Osteocyte (in vitro differentiated cells): ENCODE measurements at places on chromosomes 5 and 9. TPM values are rescaled to one million over a fixed set of nuclear protein-coding genes. Genes with fewer than 3 reads are reported as not detected.

The SLIT3 gene
- 31.8 and 40.2 TPM in 2 replicates for total RNA-seq

- H3K27me3 ChIP-seq: no peaks in the 10 kb centered on the region
- H3K4me1 ChIP-seq: peaks cover 17% of the 10 kb centered on the region
- no peak for DNase-seq
- no peak overlapping the region for H3K4me3 ChIP-seq
- no peak overlapping the region for H3K27ac ChIP-seq
- peaks cover 2% of the 10 kb centered on the region for H3K36me3 ChIP-seq
These were observed 98.6 kb downstream of the FBXW11 start for GRCh38 chr5:171907725-171908343.

DNA sequence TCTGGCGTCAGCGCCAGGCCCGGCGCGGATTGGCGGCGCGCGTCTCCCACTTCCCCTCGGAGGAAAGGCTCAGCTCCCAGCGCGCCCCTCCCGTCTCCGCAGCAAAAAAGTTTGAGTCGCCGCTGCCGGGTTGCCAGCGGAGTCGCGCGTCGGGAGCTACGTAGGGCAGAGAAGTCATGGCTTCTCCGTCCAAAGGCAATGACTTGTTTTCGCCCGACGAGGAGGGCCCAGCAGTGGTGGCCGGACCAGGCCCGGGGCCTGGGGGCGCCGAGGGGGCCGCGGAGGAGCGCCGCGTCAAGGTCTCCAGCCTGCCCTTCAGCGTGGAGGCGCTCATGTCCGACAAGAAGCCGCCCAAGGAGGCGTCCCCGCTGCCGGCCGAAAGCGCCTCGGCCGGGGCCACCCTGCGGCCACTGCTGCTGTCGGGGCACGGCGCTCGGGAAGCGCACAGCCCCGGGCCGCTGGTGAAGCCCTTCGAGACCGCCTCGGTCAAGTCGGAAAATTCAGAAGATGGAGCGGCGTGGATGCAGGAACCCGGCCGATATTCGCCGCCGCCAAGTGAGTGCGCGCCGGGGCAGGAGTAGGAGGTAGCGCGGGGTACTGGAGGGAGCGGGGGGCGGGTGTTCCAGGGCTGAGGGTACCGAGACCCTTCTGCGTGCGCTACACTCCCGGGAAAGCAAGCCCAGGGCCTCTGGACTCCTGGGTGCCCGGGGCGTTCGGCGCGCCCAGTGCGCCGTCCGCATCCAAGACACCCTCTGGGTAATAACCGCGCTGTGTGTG, at the start of gene MSX2:
Gene MSX2, plus strand, starts transcription at position 99 of the 777 bp plus-strand sequence. Its CDS starts 78 bp downstream, at position 177.
- peaks cover 27% of the 10 kb centered on the region for H3K27me3 ChIP-seq
- peaks cover 13% of the 10 kb centered on the region for H3K36me3 ChIP-seq
- H3K4me3 ChIP-seq: peak within 1 kb of the TSS; percentile 81
- DNase-seq: peak; percentile 94
- peak within 1 kb of the TSS; percentile 78 for H3K27ac ChIP-seq

The CBY3 gene
- total RNA-seq: not detected in 2 replicates

DNA sequence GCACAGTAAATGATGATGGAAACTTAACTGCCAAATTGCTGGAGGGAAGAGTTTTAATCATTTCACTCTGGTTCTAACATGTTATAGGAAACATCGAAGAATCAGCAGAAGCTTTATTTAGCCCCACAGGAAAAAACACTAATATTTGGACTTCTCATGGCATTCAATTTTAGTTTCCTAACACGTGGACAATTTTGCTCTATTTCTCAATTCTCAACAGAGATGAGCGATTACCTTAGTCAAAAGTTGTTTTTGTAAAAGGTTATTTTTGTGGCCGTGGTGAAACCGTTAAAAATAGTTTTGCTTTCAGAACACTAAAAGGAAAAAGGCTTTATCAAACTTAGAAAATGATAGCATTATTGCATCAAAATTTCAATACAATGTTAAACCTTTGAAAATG, 235.2 kb downstream of the PLK2 start:
- no peak overlapping the region for H3K27ac ChIP-seq
- no peak overlapping the region for H3K4me3 ChIP-seq
- peaks cover 5% of the 10 kb centered on the region for H3K4me1 ChIP-seq
- no peaks in the 10 kb centered on the region for H3K27me3 ChIP-seq
- no peaks in the 10 kb centered on the region for H3K36me3 ChIP-seq

- no peaks in the 10 kb centered on the region for H3K36me3 ChIP-seq
- H3K27me3 ChIP-seq: peaks cover 39% of the 10 kb centered on the region
- H3K27ac ChIP-seq: no peak overlapping the region
- H3K4me1 ChIP-seq: no peaks in the 10 kb centered on the region
These were observed 69.9 kb downstream of the TRIM32 start for GRCh38 chr9:116757030-116757429.

- no peak overlapping the region for H3K27ac ChIP-seq
- DNase-seq: no peak
- H3K4me1 ChIP-seq: peaks cover 40% of the 10 kb centered on the region
- H3K4me3 ChIP-seq: peak overlapping the region; percentile 65
- no peaks in the 10 kb centered on the region for H3K36me3 ChIP-seq
These were observed 1.0 kb downstream of the PRDM6 start for GRCh38 chr5:123089914-123090660.

The PPP2CA gene
- total RNA-seq: 108 and 117 TPM in 2 replicates

- no peak for DNase-seq
- H3K27me3 ChIP-seq: peaks cover 2% of the 10 kb centered on the region
- no peak overlapping the region for H3K27ac ChIP-seq
- no peaks in the 10 kb centered on the region for H3K36me3 ChIP-seq
These were observed 39.7 kb upstream of the ZNF622 start for GRCh38 chr5:16505140-16505891.

The PITX1 gene
- 0.13 TPM in 1 of 2 replicates, not detected in the other for total RNA-seq

DNA sequence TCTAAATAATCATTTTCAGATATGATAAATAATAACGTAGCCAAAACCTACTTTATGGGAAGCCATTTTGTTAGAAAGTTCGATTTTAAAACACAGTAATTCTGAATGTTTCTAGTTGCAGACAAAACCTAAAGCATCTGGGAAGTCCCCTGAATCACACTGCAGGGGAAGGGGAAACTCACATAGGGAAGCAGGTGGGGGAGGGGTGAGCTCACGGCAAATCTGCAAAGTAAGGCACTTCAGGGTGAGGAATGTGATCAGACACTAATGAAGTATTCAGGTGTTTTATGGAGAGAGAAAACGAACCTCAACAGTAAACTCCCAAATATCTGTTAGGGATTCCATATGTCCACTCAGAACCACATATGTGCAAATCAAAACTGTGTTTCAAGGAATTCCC, 70.7 kb downstream of the EPB41L4A start:
- H3K4me1 ChIP-seq: no peaks in the 10 kb centered on the region
- no peak overlapping the region for H3K4me3 ChIP-seq
- H3K36me3 ChIP-seq: no peaks in the 10 kb centered on the region
- no peak overlapping the region for H3K27ac ChIP-seq

DNA sequence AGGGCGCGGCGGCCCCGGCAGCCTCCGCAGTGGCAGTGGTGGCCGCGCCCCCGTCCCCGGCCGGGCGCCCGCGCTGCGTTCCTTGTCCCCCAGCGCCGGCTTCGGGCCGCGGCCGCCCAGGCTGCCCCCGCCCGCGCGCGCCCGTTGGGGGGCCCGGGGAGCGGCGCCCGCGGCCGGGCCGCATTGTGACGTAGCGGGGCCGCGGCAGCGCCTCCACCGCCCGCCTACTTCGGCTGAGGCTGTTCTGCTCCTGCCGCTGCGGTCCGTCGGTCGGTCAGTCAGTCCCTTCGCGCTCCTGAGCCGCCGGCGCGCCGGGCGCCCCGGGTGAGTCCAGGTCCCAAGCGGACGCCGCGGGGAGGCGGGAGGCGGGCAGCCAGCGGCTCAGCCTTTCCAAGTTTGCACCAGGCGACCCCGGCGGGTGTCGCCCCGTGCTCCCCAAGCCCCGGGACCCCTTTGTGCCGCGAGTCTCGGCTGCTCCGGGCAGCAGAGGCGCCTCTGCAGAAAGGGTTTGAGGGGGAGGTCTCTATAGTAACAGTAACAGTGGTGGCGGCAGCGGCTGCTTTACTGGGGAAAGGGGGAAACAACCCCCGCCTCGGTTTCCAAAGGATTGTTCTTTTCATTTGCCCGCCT, at the start of gene SNCAIP:
Gene SNCAIP, plus strand, starts transcription at position 277 of the 630 bp plus-strand sequence. CDS start 78,898 bp downstream, outside the sequence.
- no peaks in the 10 kb centered on the region for H3K36me3 ChIP-seq
- DNase-seq: no peak
- H3K4me3 ChIP-seq: peak within 1 kb of the TSS; percentile 86
- peaks cover 19% of the 10 kb centered on the region for H3K4me1 ChIP-seq
- H3K27me3 ChIP-seq: peaks cover 31% of the 10 kb centered on the region

DNA sequence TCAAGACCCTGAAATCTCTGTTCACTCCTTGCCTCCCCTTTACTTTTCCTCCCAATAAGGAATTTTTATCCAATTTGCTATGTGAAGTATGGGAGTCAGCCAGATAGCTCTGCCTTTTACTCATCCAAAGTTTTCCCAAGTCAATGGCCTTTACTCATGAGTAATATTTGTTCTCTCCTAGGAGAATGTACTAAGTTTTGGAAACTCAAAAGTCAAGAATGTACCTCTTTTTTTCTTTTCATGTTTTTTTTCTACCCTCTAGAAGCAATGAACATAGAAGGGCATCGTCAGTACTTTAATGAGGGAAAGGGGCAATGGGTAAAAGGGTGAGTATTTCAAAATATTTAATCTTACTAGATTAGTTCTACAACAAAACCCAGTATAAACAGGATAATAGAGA, 140.2 kb upstream of the SGCD start:
- H3K36me3 ChIP-seq: no peaks in the 10 kb centered on the region
- H3K4me1 ChIP-seq: peaks cover 24% of the 10 kb centered on the region
- no peak for DNase-seq

DNA sequence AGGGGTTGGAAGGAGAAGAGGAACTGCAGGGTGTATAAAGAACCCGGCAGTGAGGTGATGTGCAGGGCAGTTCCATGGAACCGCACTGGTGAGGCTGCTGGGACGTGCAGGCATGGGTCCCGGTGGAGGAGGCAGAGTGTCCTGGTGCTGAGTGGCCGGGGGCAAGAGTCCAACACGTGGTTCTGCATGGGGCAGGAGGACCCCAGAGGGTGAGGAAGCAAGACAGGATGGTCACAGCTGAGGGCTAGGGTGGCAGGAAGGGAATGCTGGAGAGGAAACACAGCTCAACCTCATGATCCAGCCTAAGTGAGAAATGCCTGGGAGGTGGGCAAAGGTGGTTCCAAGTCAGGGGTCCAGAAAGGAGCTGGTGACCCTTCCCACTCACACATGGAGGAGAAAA, 87.2 kb downstream of the S1PR3 start:
- no peaks in the 10 kb centered on the region for H3K27me3 ChIP-seq
- no peaks in the 10 kb centered on the region for H3K4me1 ChIP-seq
- H3K27ac ChIP-seq: no peak overlapping the region
- no peaks in the 10 kb centered on the region for H3K36me3 ChIP-seq
- no peak overlapping the region for H3K4me3 ChIP-seq

- H3K4me1 ChIP-seq: no peaks in the 10 kb centered on the region
- H3K27ac ChIP-seq: no peak overlapping the region
- no peaks in the 10 kb centered on the region for H3K36me3 ChIP-seq
- H3K4me3 ChIP-seq: no peak overlapping the region
- no peak for DNase-seq
These were observed 5.1 kb downstream of the LRRC14B start for GRCh38 chr5:196350-196749.

- DNase-seq: no peak
- peaks cover 63% of the 10 kb centered on the region for H3K36me3 ChIP-seq
- H3K27me3 ChIP-seq: no peaks in the 10 kb centered on the region
- no peak overlapping the region for H3K4me3 ChIP-seq
- no peak overlapping the region for H3K27ac ChIP-seq
- H3K4me1 ChIP-seq: peaks cover 2% of the 10 kb centered on the region
These were observed 14.0 kb downstream of the ORM2 start for GRCh38 chr9:114343471-114344187.
